ENCODE measurements at places on chromosomes 13 and 19.
A peak's percentile ranks its signal among the peaks of the same experiment; 100 is the strongest.

GRCh38 chr19:45475537-45476291 is 7.9 kb downstream of the FOSB start:
- peak; percentile 53 for DNase-seq

GRCh38 chr13:39038569-39039030 is 344 bp downstream of the NHLRC3 start:
- DNase-seq, result peak; percentile 65

- DNase-seq, result no peak
Observed at GRCh38 chr19:4057931-4058692, 8.6 kb downstream of the ZBTB7A start.

GRCh38 chr19:10830931-10831779 is 4.9 kb downstream of the TMED1 start:
- no peak for DNase-seq

DNA sequence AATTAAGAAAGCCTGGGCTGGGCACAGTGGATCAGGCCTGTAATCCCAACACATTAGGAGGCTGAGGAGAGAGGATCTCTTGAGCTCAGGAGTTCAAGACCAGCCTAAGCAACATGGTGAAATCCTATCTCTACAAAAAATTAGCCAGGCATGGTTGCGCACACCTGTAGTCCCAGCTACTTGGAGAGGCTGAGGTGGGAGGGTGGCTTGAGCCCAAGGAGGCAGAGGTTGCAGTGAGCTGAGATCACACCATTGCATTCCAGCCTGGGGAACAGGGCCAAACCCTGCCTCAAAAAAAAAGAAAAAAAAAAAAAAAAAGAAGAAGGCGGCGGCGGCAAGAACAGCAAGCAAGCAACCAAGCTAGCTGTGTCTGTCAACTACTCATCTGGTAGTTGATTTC is 26.7 kb downstream of the TSC22D1 start:
- DNase-seq, result no peak

- DNase-seq, result no peak
Observed at GRCh38 chr19:43495082-43495481, 9.5 kb downstream of the PHLDB3 start.

DNA sequence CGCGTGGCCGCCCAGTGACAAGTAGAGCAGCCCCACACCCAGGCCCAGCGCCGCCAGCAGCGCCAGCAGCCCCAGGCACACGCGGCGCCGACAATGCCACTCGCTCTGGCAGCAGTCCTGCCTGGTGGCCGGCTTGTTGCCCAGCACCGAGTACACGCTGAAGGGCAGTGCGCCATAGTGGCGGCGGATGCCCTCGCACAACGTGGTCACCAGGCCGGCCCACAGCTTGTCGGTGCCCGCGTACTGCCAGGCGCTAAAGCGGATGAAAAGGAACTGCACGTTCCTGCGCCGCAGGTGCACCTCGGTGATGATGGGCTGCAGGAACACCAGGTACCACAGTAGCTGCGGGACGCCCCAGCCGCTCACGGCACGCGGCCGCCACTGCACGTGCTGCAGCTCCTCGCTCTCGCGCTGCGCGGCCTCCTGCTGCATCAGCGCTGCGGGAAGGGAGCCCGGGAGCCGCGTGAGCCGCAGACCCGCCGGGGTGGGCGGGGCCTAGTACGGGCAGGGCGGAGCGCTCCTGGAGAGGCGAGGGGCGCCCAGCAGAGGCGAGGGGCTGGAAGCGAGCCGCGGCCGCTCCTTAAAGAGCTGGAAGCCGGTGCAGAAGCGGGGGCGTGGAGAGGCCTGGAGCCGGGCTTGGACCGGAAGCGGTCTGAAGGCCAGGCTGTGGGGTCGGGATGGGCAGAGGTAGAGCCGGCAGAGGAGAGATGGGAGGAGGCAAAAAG is 7.3 kb downstream of the NKPD1 start:
- DNase-seq, result peak; percentile 31

- DNase-seq, result no peak
Observed at GRCh38 chr13:80873589-80873988, 532.7 kb upstream of the SPRY2 start.

DNA sequence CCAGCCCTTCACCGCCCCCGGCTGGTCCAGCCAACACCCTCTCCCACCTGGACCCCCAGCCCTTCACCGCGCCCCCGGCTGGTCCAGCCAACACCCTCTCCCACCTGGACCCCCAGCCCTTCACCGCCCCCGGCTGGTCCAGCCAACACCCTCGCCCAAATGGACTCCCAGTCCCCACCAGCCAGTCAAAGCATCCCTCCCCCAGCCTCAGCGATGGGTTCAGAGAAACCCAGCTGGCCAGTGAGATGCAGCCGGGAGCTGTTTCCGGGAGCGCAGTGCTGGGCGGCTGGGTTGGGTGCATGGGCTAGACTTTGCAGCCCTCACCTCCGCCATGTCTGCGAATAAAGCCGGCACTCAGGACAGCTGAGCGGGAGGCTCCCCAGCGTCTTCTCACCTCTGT is 6.5 kb upstream of the CDC34 start:
- DNase-seq, result no peak

- no peak for DNase-seq
Observed at GRCh38 chr19:50178320-50178719, 15.2 kb upstream of the IZUMO2 start.

DNA sequence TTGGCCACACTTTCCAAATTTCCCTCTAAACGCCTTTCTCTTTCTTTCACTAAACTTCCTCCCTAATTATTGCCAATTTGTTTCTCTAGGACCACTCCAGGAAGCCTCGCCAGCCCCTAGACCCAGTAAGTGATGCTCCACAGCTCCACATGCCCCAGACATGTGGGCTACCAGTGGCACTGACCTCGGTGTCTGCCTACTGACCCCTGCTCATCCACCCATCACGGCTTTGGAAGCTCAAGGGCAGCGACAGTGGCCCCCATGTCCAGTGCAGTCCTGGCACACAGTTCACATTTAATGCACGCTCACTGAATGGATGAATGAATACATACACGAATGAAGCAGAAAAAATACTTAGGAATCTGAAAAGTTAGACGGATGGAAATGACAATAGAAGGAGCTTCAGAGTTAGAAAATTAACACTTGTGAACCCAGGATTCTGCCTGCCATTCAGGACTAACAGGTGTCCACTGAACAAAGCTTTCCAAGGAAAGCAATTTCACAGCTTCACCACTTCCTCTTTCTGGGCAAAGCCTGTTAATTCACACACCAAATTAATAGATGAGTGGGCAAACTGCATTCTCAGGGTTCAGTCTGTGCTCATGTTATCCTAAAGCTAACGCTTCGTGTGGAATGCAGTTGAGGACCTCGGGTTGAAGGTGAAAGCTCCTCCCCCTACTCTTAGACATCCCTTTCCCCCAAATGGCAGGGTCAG is 50.9 kb downstream of the CCDC70 start:
- DNase-seq, result no peak

GRCh38 chr13:94825507-94825906 is 113.2 kb upstream of the SOX21 start:
- DNase-seq, result no peak

DNA sequence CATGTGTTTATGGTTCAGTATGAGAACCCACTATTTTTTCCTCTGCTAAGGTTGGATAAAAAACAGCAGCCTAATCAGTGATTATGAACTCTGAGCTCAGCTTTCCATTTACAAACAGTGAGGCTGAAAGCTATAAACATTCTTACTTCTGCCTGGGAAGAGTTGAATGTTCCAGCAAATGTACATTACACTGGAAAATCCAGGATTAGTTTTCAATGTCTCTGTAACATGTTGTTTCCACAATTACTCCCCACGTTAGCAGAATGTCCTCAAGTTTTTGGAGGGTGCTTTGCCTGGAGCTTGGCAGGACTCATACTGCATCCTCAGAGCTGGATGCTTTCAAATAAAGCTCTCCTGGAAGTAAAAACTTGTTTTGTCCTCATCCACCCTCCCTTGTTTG is 150.4 kb downstream of the POSTN start:
- DNase-seq, result no peak

- DNase-seq, result no peak
Observed at GRCh38 chr13:26895808-26896466, 135.4 kb upstream of the GPR12 start.

DNA sequence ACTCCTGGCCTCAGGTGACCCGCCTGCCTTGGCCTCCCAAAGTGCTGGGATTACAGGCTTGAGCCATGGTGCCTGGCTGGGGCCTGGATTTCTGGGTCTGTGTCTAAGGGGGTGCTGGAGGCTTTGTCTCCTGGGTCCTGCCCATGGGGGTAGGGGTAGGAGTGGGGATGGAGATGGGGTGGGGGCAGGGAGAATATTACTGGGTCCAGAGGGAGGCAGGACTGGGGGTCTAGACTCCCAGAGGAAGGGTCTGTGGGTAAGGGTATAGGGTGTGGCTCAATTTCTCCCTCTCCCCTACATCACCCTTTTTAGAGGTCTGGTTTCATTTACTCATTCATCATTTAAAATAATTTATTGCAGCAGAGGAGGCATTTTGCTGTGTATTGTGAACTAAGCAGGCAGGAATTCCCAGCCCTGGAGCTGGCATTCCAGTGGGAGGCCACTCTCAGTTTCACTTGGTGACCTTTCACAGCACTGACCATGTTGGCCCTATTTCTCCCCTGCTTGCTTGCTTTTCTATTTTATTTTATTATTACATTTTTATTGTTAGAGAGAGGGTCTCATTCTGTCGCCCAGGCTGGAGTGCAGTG is 810 bp upstream of the NFKBID start:
- no peak for DNase-seq

- no peak for DNase-seq
Observed at GRCh38 chr19:8129061-8129618, 20.3 kb downstream of the FBN3 start.

GRCh38 chr13:95406176-95406575 is 104.9 kb upstream of the ABCC4 start:
- no peak for DNase-seq

DNA sequence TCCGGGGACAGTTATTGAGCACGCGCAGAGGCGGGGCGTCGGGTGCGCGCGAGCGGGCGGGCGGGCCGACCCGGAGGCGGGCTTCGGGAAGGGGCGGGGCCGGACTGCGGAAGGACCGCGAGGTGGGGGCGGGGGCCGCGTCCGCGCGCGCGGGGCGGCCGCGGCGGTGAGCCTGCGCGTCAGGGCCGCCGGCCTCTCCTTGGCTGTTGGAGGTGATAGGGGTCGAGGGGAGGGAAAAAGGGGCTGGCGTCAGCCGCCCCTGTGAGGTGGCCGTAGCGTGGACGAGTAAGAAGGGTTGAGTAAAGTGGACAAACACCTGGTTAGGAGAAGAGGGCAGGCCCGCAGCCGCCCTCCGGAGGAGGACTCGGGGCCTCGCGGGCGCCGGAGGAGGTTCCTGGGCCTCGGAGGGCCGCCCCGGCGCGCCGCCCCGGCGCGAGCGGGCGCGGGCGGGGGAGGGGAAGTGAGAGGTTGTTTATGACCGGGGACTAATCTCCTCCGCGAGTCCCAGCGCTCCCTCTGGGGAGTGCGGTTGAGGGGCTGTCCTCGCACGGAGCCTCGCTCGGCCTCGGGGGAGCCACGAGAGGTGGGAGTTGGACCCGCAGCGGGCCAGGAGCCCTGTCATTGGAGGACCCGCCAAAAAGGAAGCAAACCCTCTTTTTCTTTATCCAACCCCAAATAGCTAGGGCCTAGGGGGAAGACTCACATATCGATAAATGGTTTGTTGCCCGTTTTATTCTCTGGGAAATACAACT is 547 bp upstream of the INTS6 start:
- DNase-seq, result peak; percentile 81

DNA sequence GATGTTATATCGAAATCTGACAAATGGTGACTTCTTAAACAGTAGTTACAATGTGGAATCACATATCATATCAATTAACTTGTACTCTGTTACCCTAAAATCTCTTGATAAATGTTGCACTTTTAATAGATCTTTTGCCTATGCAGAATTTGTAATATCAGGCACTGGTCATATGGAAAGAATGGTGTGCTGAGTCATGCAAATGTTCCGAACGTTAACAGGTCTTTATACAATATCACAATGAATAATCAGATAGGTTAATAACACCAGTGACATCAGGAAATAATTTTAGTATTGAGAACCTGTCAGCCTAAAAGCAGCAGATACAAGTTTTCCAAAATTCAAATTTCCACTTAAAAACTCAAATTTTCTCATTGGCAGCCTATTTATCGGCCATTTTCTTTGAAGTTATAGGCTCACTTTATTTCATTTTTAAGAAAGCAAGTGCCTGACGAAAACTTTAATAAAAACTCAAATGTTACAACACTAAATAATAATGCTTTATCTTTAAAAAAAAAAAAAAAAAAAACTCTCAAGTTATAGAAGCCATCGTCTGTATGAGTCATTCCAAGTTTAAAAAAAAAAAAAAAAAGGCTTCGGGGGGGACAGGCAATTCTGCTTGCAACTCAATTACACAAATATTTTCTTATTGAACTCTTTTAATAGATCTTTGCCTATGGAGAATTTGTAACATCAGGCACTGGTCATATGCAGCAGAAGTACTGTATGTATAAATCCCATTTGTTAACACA is 180.9 kb downstream of the DIAPH3 start:
- DNase-seq, result no peak

GRCh38 chr19:12773571-12773970 is 1.8 kb downstream of the HOOK2 start:
- DNase-seq, result no peak

GRCh38 chr13:79384022-79384610 is 21.9 kb downstream of the RBM26 start:
- DNase-seq, result no peak

DNA sequence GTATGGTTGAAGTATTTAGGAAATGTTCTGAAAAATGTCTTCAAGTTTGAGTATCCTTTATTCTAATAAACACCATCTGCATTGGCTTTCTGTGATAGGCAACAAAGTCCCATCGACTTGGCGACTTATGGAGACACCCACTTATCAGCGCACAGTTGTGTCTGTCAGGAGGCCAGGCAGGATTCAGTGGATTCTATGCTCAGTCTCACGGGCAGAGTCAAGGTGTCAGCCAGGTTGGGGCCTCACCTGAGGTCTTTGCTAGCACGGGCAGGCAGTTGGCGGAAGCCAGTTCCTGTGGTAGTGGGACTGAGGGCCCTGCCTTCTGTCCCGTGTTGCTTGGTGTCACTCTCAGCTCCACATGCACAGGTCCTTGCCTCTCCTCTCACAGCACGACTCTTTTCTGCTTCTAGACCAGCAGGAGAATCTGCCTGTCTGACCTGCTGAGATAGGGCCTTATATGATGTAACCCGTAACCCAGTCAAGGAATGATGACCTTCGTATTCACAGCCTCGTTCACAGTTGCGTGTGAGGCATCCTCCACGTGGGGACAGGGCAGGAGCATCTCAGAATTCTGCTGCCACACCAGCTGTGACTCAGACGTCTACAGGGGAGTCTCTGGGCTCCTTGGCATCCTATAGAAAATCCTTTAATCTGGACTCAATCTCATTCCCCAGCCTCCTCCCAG is 10.0 kb downstream of the CUL4A start:
- DNase-seq, result no peak

DNA sequence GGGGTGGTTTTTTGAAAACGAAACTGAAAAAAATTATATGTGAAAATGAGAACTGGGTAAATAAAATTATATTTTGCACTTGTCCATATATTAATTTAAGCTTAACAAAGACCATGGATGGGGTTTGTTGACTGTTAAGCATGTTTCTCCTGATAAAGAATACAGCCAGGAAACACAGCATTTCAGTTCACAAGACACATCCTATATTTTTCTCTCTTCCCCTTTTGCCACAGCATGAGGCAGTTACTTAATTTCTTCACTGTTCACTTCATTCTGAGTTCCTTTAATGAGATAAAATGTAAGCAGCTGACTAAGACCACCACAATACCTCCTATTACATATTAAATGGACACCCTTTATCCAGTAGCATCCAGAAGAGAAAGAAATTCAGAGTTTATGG is 64.0 kb downstream of the RXFP2 start:
- DNase-seq, result no peak

- no peak for DNase-seq
Observed at GRCh38 chr13:106464076-106464475, 71.4 kb downstream of the EFNB2 start.

- no peak for DNase-seq
Observed at GRCh38 chr13:78319101-78319627, 284.2 kb downstream of the POU4F1 start.

- DNase-seq, result no peak
Observed at GRCh38 chr19:9535934-9536333, 2.5 kb downstream of the ZNF426 start.
